Stimulated activated naive CD8-positive, alpha-beta T cell treated with anti-CD3 and anti-CD28 coated beads, Interleukin-15, Interleukin-2, amounts not matched to agents 100 U/mL and 50 U/mL, for 24 hours (primary cell): ENCODE measurements at places on chromosomes 2 and 18.

GRCh38 chr2:145655165-145655765, 1135.3 kb upstream of the ZEB2 start:
- DNase-seq = no peak

GRCh38 chr2:38192976-38193375, 117.0 kb upstream of the CYP1B1 start:
- DNase-seq = no peak

GRCh38 chr2:189318761-189319160, 122.5 kb upstream of the WDR75 start:
- no peak for DNase-seq

DNA sequence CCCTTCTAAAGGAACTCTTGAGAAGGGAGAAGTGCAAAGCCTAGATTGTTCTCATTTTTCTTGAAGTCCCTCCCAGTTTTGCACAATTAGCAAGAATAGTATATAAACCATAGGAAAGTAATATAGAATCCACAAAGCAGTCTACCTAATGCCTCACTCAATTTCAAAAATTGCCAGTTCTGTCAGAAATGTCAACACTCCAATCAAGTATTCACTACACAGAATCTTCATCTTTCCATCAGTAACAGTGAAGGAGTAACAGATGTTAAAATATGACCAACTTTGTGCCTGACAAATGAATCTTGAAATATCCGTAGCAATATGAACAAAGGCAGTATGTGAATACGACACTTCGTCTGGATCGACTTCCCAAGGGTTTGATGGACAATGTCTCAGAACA, 56.3 kb downstream of the RBMS1 start:
- no peak for DNase-seq

- DNase-seq = no peak
Measured at GRCh38 chr2:43718530-43719124, 42.4 kb upstream of the C1GALT1C1L start.

DNA sequence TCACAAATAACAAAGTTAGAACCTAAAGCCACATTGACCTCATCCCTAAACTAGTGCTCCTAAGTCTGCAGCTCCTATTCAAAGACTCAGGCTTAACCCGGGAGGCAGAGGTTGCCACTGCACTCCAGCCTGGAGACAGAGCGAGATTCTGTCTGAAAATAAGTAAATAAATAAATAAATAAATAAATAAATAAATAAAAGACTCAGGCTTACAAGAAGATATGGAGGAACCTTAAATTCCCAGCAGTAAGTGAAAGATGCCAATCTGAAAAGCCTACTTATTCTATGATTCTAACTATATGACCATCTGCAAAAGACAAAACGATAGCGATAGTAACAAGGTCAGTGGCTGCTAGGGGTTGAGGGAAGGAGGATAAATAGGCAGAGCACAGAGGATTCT, 101.7 kb downstream of the DDX1 start:
- no peak for DNase-seq

GRCh38 chr2:69429491-69430183, 7.6 kb downstream of the NFU1 start:
- DNase-seq = no peak

- DNase-seq = no peak
Measured at GRCh38 chr2:155301221-155301620, 602.7 kb downstream of the KCNJ3 start.

DNA sequence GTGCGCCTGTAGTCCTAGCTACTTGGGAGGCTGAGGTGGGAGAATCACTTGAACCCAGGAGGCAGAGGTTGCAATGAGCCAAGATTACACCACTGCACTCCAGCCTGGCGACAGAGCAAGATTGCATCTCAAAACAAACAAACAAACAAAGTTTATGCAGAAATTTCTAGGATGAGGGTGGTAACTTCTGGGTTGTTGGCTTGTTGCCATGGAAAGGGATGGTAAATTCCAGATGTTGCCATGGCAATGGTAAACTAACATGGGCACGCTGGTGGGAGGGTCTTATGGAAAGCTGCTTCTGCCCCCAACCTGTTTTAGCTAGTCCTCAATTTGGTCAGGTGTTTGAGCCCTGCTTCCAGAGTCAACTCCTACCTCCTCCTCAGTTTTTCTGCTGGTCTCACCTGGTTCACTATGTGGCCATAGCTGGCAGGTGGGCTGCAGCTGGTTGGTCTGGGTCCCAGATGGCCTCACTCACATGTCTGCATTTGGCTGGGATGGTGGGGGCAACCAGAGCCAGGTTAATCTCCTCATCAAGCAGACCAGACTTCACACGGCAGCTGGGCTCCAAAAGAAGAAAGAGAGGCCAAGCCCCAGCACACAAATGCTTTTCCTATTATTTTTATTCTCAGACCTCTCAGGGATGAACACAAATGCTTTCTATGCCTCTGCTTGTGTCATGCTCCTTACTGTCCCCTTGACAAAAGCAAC, 26.6 kb upstream of the TEX44 start:
- DNase-seq = no peak

GRCh38 chr2:200575957-200576356, 9.9 kb upstream of the AOX1 start:
- DNase-seq = no peak

- no peak for DNase-seq
Measured at GRCh38 chr2:128032092-128032491, 4.2 kb upstream of the SAP130 start.

- DNase-seq = no peak
Measured at GRCh38 chr2:128636802-128637147, 318.1 kb upstream of the HS6ST1 start.

- DNase-seq = no peak
Measured at GRCh38 chr18:75316223-75316622, 105.6 kb downstream of the TSHZ1 start.

- no peak for DNase-seq
Measured at GRCh38 chr2:17933256-17933655, 54.8 kb downstream of the KCNS3 start.

GRCh38 chr18:36977121-36977520, 148.2 kb downstream of the KIAA1328 start:
- no peak for DNase-seq

DNA sequence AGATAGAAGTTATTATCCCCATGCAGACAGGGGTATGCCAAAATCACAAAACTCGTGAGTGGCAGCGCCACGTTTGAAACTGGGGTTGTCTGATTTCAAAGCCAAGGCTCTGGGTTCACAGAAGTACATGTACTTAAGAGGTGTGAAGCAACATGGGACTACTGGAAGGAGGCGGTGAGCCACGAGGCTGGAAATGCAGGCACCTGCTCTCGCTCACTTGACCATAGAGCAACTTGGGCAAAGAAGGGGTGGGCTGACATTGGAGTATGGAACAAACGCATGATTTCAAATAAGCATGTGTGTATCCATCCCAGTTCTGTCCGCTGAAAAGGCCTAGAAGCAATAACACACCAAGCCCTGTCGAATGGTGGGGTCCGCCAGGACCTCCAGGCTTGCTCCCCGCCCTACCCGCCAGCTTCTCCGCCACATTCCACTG, 593 bp upstream of the ACTR2 start:
- no peak for DNase-seq

- DNase-seq = no peak
Measured at GRCh38 chr2:207747653-207748560, 21.8 kb downstream of the FZD5 start.

DNA sequence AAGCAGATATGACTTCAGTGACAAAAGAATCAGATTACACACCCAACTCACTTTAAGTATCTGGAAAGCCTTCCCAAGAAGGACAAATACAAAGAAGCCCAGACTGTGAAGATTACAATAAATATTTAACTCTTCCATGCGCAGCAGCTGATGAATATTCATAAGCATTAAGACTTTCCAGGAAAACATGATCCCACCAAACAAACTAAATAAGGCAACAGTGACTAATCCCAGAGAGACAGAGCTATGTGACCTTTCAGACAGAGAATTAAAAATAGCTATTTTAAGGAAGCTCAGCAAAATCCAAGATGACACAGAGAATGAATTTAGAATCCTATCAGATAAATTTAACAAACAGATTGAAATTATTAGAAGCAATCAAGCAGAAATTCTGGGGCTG, 108.2 kb upstream of the UBE2E3 start:
- DNase-seq = no peak

- no peak for DNase-seq
Measured at GRCh38 chr2:147030966-147031720, 813.7 kb upstream of the ACVR2A start.

GRCh38 chr2:172826522-172826921, 90.9 kb downstream of the RAPGEF4 start:
- DNase-seq = no peak

GRCh38 chr18:52150050-52150449, 189.9 kb upstream of the DCC start:
- DNase-seq = no peak

DNA sequence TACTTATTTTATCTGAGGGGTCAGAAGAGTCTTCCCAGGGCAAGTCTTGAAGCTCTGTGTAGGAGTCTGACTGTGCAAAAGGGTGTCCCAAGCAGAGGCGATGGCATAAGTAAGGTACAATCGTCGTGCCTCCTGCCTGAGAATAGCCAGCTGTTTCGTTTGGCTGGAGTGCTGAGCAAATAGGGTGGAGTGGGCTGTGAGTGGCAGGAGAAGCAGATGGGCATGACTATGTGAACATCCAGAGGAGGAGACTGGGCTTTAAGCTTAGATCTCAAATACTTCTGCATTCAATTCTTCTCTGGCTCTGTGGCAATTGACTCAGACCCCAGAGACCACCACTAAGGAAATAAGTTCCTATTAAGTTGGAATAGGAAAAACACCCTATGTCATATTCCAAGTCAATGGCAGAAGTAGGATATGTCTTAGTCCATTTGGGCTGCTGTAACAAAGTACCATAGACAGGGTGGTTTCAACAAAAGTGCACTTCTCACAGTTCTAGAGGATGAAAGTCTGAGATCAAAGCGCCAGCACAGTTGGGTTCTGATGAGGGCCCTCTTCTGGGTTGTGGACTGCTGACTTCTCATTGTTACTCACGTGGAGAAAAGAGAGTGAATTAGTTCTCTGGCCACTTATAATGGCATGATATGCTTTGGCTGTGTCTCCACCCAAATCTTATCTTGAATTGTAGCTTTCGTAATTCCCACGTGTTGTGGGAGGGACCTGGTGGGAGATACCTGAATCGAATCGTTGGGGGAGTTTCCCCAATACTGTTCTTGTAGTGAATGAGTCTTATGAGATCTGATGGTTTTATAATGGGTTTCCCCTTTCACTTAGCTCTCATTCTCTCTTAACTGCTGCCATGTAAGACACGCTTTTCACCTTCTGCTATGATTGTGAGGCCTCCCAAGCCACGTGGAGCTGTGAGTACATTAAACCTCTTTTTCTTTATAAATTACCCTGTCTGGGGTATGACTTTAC, 120.2 kb downstream of the LPIN1 start:
- DNase-seq = no peak

- no peak for DNase-seq
Measured at GRCh38 chr2:145769011-145769716, 1249.2 kb upstream of the ZEB2 start.

- no peak for DNase-seq
Measured at GRCh38 chr2:64393383-64394010, 60.5 kb upstream of the LGALSL start.

GRCh38 chr2:160209516-160209856, 9.4 kb upstream of the ITGB6 start:
- no peak for DNase-seq

DNA sequence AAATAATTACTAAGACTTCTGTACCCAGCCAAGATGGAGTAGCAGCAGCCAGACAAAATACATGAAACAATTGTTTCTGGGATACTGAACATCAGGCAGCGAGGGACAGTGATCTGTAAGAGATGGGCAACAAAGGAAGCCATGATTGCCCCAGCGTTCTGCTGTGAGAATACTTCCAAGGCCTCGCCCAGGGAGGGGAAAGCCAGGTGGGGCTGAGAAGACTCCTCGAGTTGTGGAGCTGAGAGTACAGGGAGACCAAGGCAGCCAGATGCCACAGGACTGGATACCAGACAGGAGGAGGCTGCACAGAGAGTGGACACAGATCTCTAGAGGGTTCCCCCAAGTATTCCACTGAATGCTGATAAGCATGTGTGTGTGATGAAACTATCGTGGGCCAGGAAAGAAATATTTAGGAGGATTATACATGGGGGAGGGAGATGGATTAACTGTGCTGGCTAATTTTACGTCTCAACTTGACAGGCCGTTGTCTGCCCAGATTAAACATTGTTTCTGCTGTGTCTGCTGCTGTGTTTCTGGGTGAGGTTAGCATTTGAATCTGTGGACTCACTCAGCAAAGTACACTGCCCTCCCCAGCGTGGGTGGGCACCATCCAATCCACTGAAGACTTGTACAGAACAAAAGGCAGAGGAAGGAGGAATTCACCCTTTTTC, 10.2 kb upstream of the LIMS2 start:
- DNase-seq = no peak

DNA sequence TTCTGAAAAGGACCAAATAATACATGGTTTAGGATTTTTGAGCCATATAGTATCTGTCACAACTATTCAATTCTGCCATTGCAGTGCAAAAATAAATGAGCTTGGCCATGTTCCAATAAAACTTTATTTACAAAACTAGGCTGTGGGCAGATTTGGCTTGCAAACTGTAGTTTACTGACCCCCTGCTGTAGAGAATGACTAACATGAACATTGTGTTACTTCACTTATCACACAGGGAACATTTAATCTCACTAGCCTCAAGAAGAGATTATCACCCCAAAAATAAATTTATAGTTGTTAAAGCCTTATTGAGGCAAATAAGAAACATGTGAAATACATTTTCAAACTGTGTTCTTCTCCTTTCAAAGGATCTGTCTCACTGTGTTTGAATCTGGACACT, 766.2 kb downstream of the MBD2 start:
- no peak for DNase-seq

DNA sequence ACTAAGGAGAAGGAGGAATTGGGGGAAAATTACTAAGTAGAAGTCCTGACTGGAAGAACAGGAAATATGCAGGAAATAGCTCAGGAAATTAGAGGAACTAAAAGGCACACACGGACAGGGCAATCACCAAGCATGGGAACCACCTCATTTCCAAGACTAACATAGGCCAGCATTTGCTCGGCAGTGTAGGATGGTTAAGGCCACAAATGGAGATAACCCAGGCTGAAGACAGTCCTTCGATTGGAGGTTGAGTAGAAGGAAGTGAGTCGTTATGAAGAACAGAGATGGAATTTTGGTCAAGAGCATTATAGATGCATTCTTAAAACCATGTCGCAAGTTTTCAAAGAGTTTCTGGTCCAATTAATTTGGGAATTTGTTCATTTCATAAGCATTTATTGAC, 401.4 kb downstream of the ALK start:
- no peak for DNase-seq
